ENCODE measurements at places on chromosomes 13 and 19. TPM values are rescaled to one million over a fixed set of nuclear protein-coding genes. Genes with fewer than 3 reads are reported as not detected.
A peak's percentile ranks its signal among the peaks of the same experiment; 100 is the strongest.

GRCh38 chr19:45924891-45925447 is 10.4 kb upstream of the NANOS2 start:
- no peak for DNase-seq

DNA sequence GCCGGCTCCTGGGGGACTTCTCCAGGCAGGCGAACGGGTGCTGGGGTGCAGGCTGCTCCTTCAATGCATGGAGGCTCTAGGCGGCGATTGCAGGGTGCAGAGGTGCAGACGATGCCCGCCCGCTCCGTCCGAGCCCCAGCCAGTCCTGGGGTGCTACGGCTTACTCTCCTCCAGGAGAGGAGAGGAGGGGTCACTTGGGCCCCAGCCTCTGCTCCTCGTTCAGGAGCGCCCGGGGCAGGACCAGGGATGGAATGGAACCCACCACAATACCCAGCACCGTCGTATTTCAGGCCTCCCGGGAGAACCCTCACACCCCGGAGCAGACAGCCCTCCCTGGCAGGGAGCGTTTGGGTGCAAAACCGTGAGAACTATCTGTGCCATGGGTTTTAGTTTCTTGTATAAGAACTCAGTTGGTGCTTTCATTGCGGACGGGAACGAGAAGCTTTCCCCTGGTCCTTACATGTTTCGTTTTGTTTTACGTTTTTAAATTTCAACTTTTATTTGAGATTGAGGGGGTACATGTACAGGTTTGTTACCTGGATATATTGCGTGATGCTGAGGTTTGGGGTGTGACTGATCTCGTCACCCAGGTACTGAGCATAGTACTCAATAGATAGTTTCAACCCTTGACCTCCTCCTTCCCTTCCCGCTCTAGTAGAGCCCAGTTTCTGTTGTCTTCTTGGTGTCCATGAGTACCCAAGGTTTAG is 46.8 kb downstream of the ARHGEF18 start:
- DNase-seq, result no peak

DNA sequence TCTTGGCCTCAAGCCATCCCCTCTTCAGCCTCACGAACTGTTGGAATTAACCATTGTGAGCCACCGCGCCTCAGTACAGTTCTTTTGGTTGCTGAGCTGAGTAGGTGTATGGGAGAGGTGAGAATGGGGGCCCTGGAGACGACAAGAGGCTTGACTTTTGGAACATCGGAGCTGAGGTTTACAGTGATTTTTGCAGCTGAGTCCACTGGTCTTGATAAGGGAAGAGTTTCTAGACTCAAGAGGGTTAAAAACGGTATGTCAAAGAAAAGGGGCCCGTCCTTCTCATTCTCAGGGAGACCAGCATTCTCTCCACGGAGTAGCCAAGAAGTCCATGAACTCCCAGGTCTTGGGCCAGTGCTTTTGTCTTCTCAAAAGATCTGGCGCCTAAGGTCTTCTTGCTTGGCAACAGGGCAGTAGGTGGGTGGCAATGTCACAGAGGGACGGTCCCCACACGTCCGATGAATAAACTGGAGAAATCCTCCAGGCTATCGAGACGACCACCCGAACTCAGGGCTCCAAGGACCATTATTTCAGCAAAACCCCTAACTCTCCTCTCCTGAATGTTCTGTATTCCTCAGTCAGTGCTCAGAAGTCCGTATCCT is 6.4 kb upstream of the QTRT1 start:
- no peak for DNase-seq

DNA sequence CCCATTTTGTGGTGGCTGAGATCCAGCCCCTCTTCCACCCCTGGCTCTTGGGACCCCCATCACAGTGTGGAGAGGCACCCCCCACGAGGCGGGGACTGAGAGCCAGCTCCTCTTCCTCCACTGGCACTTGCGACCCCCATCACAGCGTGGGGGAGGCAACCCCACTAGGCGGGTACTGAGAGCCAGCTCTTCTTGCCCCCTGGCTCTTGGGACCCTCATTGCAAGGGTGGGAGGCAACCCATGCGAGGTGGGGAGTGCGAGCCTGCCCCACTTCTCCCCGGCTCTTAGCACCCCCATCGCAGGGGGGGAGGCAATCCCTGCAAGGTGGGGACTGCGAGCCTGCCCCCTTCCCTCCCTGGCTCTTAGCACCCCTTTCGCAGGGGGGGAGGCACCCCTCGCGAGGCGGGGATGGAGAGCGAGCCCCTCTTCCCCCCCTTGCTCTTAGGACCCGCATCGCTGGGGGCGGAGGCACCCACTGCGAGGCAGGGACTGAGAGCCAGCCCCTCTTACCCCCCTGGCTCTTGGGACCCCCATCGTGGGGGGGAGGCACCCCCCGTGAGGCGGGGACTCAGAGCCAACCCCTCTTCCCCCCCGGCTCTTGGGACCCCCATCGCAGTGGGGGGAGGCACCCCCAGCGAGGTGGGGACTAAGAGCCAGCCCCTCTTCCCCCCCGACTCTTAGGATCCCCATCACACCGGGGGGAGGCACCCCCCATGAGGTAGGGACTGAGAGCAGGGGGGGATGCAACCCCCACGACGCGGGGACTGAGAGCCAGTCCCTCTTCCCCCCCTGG is 364.6 kb upstream of the SPRY2 start:
- peak; percentile 35 for DNase-seq

DNA sequence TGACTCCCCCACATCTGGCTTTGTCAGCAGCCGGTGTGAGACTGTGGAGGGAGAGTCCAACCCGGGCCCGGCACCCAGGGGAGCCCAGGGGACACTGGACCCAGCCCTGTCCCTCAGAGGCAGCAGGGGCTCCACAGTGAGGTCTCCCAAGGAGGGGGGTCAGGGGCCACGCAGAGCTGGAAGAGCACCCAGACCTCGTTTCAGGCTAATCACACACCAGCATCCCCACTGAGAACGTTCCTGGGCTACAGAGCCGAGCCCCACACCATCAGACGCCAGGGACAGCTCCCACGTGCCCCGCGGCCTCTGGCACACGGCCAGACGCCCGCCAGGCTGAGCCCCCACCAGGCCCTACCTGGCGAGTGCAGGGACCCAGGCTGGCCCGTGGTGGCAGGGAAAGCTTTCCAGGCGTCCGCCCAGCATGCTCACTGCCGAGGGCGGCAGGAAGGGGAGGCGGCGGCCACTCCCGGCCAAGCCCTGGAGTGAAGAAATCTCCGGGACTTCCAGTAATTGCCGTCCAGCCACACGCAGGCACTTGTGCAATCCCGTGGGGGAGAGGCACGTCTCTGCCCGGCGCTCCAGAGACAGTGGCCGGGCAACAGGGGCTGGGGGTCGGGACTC is 19.2 kb downstream of the SBNO2 start:
- DNase-seq, result peak; percentile 94

- DNase-seq, result no peak
Measured at GRCh38 chr13:20128459-20128931, 32.4 kb downstream of the GJA3 start.

DNA sequence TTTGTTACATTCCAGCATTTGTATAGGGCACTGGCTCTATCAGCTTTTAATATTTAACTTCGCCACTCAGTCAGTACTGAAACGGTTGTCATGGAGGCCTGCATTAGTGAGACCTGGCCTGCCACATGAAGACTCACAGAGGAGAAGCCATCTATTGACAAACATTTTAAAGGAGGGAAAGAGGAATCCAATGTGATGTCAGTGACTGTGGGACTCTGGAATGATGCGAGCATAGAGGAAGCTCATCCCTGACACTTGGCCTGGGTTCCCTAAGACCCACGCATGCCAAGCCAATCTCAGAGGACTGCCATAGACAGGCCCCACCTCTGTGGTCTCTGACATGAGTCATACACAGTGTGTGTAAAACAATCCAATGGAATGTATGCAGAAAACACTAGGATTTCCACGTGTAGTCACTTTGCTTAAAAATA is 7.9 kb upstream of the DPY19L3 start:
- DNase-seq, result no peak

- no peak for DNase-seq
Measured at GRCh38 chr19:51367255-51367564, 1.0 kb upstream of the ETFB start.

DNA sequence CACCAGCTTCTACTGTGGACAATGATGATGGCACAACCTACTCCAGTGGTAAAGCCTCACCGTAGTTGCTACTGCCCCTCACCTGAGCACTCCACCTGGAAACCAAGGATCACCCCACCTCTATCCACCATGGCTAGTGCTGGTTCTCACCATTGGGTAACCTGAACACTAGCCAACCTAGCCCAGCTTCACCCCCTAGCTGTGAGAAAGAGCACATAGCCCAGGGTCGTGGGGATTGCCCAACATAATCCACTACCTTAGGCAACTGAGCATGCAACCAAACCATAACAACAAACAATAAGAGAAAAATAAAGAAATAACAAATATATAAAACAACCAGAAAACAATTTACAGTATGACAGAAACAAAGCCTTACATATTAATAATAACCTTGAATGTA is 560.1 kb downstream of the DIAPH3 start:
- DNase-seq, result no peak

- DNase-seq, result no peak
Measured at GRCh38 chr19:7783991-7784423, 21.0 kb downstream of the CLEC4M start.

GRCh38 chr19:41323430-41324125 is 13.6 kb downstream of the CCDC97 start:
- peak; percentile 85 for DNase-seq

DNA sequence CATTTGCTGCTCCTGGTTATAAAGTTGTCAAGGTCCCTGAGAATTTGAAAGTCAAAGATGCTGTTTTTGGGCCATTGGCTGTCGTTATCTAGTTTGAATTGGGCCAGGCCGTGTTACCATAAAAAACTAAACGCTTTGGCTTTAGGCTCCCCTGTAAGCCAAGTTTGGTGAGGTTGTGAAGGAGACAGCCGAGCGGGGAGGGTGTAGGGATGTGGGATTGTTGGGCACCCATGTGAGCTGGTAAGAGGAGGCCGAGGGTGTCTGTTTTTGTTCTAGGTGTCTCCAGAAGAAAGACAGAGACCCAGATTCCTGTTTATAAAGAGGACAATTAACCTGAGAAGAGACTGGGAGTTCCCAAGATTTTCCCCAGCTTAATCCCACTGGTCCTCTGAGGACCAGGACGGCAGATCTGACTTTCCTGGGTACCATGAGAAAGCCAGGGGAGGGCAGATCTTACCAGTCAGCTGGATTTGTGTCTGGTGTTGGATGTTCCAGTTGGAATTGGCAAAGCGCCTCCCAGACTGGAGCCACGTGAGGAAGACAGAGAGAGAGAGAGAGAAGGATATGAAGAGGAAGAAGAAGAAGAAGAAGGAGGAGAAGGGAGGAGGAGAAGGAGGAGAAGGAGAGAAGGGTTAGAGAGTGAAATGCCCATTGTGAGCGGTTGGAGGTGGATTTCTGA is 25.1 kb downstream of the TMEM255B start:
- DNase-seq, result no peak

DNA sequence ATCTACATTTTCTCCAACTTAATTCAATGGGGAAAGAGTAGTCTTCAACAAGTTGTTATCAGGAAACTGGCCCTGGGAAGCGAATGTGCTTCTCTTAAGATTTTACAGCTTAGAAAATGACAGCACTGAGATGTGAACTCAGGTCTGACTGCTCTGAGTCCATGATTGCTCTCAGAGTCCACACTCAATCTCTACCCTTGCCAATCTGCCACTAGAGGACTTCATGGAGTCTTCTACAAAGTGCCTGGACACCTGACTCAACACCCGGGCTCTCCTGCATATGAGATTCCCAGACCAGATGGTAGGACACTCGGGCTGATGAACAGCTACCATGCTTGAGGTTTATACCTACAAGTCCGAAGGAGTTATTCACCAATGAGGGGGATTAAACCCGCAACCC is 74.8 kb downstream of the ABCC4 start:
- no peak for DNase-seq

DNA sequence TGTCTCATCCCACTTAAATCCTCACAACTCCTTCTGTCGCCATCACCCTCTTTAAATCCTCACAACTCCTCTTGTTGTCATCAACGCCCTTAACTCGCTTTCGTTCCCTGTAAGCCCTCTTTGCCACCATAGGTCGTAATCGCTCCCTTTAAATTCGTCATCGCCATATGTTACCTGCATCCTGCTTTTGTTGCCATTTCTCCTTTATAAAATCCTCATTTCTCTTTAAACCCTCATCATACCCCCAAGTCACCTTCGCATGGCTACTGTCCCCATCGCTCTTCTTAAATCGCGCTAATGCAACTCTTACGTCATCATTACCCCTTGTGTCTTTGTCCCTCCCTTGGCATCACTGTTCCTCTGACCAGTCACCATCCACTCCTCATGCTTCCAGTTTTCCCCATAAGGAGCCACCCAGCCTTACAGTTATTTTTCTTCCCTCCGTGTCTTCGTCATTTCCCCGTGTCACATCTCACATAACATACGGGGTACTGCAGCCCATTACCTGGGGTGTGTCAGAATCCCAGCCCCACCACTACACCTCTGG is 539 bp downstream of the PLD3 start:
- no peak for DNase-seq

- DNase-seq, result no peak
Measured at GRCh38 chr13:100175078-100175802, 86.3 kb downstream of the PCCA start.

DNA sequence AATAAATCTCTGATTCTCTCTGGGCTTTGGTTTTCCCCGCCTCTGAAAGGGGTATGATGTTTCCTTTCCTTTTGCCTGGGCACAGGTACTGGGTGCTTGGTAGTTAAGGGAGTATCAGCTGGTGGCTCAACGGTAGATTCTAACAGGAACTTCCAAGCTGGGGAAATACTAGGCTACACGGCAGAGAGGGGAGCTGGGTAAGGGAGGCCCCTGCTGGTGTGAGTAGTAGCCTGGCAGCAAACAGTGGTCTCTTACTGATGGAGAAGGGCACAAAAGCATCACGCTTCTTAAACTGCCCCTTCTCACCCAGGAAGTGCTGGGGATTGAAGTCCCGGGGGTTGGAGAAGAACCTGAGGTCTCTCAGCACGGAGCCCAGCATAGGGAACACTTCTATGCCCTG is 26.9 kb upstream of the CYP2A7 start:
- DNase-seq, result no peak

SIGLEC7 gene
- 0.59 TPM for polyA plus RNA-seq

ZNF667 gene
- polyA plus RNA-seq, result 3.2 TPM

ABHD17A gene
- 96.0 TPM for polyA plus RNA-seq

MCF2L gene
- 33.2 TPM for polyA plus RNA-seq

RAX2 gene
- polyA plus RNA-seq, result not detected

ZFP36 gene
- 203 TPM for polyA plus RNA-seq
